ENCODE measurements at places on chromosomes 1 and 21.

GRCh38 chr1:114352797-114353196, 158.2 kb downstream of the TRIM33 start:
- no peak for DNase-seq

- DNase-seq: no peak
Observed at GRCh38 chr1:30746212-30747032, 11.2 kb downstream of the LAPTM5 start.

- no peak for DNase-seq
Observed at GRCh38 chr1:99936071-99936470, 33.7 kb upstream of the SLC35A3 start.

DNA sequence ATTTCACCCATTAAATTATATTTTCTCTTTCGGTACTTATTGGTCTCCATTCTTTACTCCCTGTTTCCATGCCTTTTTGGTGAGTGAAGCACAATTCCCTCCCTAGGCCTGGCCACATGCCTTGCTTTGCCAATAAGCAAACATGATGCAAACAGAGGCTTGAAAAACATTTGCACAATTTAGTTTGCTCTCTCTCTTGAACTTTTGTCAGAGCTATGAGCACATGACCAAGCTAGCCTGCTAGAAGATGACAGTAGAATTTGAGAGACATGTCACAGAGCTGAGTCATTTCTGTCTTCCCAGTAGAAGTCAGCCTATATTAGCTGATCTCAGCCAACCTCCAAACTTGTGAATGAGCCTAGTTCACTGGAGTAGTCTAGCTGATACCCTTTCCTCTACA, 24.6 kb downstream of the ANGPTL3 start:
- DNase-seq: no peak

DNA sequence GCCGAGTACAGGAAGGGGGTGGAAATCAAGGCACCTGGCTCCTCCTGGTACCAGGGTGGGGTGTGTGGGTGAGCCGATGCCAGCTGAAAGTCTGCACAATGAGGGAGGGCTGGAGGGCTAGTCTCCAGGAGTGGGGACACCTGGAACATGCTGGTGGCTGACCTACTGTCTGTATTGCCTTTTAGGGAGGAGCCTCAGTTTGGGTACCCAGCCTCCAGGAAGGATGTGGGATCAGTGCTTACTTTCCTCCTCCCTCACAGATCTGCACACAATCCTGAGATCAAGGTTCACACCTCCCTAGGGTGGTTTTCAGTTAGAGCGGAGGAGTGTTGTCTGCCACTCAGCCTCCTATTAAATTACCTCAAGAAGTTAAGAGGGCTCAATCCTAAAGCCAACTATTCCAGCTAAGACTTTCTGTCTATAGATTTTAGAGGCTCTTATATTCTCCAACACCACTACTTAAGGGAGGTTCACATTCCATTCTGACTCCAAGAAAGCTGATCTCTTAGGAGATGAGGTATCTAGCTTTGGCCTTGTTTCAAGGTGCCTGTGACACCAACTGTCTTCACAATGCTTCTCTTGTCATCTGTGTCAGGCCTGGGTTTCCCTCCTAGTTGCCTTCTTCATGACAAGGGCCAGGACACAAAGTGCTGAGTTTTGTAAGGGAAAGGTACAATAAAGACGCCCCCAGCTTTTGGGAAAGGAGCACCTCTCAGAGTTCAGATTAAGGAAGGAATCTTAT, 15.7 kb downstream of the SSR2 start:
- no peak for DNase-seq

DNA sequence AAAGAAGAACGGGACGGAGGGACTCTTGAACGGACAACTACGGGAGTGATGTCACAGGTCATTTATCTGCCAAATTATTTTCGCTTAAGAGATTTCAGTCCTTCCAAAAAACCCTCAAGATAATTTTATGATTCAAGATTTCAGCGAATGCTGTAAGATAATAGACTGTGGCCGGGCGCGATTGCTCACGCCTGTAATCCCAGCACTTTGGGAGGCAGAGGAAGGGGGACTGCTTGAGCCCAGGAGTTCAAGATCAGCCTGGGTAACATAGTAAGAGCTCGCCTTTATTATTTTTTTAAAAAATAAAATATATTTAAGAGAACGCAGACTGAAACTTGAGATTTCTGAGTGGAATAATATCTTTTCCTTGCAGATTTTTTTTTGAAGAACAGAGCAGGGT, 609 bp downstream of the RWDD2B start:
- no peak for DNase-seq

DNA sequence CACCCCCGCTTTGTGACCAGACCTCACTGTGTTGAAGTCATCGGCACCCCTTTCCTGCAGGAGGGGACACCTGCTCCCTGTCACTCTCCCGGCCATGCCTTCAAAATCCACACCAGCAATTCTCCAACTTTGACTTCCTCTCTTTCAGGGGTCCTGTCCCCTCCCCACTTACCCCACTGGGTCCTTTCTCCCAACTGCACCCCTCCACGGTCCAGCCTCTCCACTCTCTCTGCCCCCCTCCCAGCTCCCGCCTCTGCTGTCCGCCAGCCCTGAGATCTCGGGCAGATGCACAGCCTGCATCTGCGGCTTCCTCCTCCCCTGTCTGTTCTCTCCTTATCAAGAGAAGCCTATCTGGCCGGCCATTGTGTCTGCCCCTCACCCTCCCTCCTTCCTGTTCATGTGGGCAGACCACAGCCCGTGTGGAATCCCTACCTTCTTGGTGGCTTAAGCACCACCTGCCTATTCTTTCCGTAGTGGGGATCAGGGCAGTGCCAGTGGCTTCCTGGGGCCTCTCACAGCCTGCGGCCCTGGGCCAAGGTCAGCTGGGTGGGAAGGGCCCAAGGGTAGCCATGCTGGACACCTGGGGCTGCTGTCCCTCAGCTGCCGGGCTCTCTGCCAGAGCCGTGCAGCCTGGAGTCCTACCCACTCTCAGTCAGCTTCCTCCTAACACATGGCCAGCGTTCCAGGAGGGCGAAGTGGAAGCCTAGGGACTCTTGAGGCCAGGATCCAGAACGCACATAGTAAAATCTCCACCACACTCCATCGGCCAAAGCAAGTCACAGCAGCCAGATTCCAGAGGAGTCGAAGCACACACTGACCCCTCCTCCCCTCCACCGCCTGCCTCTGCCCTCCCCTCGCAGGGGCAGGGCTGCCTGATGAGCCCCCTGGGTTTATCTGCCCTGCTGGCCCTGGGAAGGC, 5.1 kb upstream of the HES4 start:
- no peak for DNase-seq

DNA sequence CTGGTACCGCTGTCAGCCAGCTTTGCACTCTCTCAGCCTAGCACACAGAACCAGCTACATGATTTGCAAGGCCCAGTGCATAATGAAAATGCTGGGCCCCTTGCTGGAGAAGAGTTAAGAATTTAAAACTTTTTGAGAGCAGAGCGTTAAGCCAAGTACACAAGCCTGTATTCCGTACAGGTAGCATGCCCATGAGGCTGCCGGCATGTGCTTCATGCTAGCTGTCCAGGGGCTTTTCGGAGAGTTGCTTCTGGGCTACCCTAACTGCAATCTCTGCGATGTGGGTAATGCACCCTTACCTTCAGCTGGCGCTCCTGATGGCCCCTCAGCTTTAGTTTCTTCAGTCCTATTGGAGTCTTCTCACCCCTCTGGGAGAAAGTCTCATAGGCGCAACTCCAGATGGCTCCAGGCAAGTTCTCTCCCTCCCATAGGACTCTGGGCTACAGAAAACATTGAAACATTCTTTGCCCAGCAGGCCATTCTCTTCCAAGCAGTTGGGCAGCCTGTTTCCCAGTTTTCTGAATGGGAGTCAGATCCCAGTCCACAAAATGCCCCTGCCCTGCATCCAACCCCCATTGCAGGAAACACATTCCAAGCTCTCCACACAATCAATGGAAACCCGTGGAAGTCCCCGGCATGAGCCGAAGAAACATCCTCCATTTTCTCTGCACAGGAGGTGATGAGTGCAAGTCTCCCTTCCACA, 5.7 kb upstream of the AKT3 start:
- DNase-seq: no peak

DNA sequence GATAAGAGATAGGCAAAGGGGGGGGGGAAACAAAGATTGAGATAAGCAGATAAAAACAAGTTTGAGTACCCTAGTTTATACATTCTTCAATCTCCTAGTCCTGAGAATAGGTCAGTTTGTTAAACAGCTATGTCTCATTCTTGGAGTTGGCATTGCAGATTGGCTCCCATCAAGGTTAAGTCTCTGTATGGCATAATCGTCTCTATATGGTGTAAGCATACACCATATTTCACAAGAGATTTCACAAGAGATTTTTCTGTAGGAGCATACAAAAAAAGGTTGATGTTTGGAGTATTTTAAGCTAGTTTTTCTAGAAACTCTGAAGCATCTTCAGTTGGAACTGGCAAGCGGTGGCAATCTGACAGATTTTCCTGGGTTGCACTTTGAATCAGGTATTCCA, 35.8 kb downstream of the NCAM2 start:
- no peak for DNase-seq

GRCh38 chr1:57175506-57175905, 209.7 kb upstream of the C8B start:
- no peak for DNase-seq

GRCh38 chr1:24846671-24847070, 83.4 kb downstream of the RUNX3 start:
- DNase-seq: no peak

Data from activated T-cell treated with anti-CD3 and anti-CD28 coated beads for 1 hour (primary cell).